ENCODE measurements at places on chromosomes 13 and 19.
A peak's percentile ranks its signal among the peaks of the same experiment; 100 is the strongest.

GRCh38 chr19:28694812-28695211, 518.1 kb downstream of the UQCRFS1 start:
- no peak for DNase-seq

GRCh38 chr13:20106742-20107141, 54.1 kb downstream of the GJA3 start:
- DNase-seq: no peak

DNA sequence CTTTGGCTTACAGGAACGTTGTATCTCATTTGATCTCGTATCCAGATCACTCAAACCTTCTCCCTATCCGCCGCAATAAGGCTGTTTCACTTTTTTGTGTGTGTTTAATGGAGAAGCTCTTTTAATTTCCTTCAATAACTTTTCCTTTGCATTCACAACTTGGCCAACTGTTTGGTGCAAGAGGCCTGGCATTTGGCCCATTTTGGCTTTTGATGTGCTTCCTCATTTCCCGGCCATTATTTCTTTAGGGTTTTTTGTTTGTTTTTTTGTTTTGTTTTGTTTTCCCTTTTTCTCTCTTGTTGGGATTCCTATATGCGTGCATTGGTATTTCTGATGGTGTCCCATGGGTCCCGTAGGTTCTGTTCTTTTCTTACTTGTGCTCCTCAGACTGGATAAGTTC, 6.1 kb upstream of the UPF3A start:
- DNase-seq: no peak

GRCh38 chr13:106714271-106714982, 146.5 kb upstream of the ARGLU1 start:
- DNase-seq: no peak

- no peak for DNase-seq
These were observed 67.9 kb upstream of the ZNF724 start for GRCh38 chr19:23318143-23318542.

GRCh38 chr13:112078879-112079531, 12.1 kb downstream of the SOX1 start:
- no peak for DNase-seq

DNA sequence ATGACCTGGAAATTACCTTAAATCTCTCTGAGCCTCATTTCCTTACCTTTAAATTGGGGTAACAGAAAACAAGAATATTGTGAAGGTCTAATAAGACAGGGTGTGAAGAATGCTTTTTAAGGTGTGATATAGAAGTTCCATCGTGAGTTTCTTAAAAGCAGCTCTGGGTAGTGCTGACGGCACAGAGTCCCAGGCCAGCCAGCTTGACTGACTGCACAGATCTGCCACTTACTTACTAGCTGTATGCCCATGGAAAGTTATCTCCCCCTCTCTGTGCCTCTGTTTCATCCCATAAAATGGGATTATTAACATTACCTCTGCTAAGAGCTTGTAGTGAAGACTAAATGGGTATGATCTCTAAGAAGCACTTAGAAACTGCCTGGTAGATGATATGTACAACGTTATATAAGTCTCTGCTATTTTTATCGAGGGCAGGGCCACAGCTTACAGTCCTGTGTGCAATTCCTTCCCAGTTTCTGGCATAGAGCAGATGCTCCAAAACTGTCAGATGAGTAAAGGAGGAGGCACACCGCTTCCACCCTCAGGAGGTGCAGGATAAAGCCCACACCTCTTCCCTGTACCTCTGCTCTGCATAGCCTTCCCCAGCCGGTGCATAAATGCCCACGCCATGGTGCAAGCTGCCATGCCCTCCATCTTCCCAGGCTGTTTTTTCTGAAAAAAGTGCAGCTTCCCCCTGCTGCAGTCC, 99.6 kb downstream of the MBNL2 start:
- no peak for DNase-seq

DNA sequence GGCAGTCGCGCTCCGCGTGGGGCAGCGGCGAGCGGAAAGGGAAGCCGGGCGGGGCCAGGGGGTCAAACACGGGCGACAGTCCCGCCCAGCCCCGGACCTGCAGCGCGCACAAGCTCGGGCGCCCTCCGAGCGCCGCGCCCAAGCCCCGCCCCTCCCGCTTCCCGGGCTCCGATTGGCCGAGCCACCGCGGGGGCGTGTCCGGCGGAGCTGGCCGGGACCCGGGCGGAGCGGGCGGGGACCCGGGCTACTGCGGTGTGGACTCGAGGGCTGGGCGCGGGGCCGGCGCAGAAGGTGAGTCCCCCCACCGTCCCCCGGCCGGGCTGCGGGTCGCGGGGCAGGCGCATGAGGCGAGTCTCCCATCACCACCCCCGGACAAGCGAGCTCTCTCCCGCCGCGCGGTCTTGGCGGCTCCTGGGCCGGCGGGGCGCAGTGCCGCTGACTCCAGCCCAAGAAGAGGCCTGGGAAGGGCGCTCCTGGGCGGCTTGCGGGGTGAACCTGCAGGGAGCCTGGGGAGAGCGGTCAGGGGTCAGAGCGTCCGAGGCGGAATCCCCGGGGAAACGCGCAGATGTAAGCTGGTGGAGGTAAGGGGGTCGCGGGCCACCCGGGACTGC, at the start of gene PLEKHF1:
Gene PLEKHF1, plus strand, starts transcription at position 247 of the 611 bp plus-strand sequence. CDS start 8,379 bp downstream, outside the sequence.
- DNase-seq: peak; percentile 91

DNA sequence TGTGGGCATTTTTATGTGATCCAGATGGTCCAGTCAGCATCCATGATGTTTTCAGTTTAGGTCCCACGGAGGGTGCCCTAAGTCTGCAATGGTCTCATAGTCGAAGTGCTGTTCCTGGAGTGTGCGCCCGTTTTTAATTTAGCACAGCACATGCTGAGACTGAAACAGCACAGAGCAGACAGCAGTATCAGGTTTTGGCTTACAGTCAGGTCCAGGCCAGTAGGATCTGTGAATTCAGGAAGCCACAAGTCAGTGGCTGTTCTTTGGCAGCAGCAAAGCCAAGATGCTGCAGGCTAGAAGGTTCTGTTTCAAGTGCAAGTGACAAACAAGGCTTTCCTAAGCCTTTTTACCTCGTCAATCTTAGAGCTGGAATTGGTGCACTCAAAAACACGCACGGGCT, 18.3 kb downstream of the FBXO27 start:
- no peak for DNase-seq

- DNase-seq: no peak
These were observed at the start of gene CEACAM21 for GRCh38 chr19:41575998-41576397. Gene CEACAM21 (plus strand): TSS chr19:41576166. CDS start chr19:41576275, 109 bp downstream.

DNA sequence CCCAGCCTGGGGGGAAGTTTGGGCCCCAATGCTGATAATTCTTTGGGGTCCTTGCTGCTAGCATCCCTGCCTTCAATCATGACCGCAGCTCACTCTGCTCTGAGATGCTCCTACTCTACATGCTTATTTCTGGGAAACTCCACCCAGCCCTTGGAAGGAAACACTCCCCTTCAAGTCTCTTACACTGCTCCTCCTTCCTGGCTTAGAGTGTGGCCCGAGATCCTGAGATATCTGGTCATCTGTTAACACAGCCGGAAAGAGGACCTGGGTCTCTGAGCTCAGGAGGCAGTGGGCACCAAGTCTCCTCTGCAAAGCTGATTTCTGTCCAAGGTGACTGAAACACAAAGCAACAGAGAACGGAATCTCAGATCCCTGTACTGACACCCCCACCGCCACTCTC, 33.0 kb downstream of the CYP4F2 start:
- DNase-seq: no peak

GRCh38 chr13:21541271-21541670, 62.7 kb downstream of the MICU2 start:
- DNase-seq: no peak

- DNase-seq: no peak
These were observed 54.7 kb downstream of the MBNL2 start for GRCh38 chr13:97276862-97277269.

DNA sequence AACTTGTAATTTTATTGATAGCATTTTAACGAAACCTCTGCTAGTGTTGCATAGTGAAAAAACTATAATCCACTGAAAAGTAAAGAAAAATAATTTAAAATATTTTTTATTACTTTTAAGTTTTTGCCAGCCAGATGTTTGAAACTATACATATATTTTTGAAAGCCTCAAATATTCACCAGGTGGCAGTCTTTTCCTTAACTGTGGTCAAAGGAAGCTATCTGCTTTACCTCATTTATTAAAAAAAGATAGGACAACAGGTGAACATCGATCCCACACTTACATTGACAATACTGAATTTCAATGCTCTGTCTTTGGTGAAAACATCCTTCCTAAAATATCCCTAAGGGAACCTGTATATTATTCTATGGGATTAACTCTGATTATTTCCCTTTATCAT, 100.5 kb downstream of the TRPC4 start:
- no peak for DNase-seq

DNA sequence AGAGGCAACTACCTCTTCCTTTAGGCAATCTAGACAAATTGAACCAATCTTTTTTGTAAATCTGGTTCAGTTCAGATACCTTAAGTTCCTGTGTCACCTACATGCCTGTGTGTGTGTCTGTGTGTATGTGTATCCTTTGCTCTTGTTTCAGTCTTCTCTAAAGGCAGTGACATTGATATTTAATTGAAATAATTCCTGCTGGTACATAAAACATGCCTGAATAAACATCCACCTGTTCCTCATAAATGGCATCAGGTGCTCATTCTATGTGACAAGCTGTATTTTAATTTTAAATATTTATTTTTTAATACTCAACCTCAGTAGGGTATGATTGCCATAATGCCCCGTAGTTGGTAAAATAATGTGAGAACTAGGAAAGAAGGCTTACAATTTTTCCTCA, 1606.4 kb upstream of the PRR20A start:
- DNase-seq: no peak

GRCh38 chr13:48165727-48166126, 67.3 kb upstream of the ITM2B start:
- no peak for DNase-seq

DNA sequence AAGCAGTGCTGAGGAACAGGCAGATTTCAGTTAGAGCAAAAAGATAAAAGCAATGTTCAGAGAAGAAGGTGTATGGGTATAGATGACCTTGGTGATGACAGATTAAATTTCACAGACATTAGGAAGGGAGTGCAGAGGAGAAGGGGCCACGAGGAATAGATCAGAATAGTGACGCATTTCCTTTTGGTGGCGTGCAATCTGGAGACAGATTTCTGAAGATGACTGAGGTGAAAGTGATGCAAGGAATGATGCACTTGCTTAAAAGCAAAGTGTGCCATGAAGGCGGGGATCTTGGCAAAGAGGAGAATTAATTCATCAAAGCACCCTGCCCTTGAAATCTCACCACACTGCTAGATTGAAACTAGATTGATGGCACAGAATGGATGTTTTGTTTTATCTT, 202.4 kb downstream of the ITGBL1 start:
- DNase-seq: no peak

DNA sequence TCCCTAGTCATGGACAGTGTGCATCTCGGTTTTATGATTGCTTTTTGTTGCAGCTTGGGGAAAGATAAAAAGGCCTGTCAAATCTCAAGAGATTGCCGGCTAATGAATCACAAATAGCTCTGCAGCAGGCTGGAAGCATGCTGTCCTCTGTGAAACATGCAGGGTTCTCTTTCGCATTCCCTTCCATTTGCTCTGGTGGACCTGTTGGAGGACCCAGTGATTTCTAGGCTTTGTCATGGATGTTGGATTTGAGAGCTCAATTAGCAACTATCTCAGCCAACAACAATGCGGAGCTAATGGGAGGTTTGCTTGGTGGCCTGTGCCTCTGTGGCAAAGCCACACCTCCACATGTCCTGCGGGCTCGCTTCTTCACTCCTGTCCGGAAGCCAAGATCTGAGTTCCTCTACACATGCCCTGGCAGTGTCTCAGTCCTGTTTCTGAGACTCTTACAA, 418.1 kb upstream of the ARGLU1 start:
- no peak for DNase-seq

Measured in HuH-7.5 (cell line).